ENCODE measurements at places on chromosomes 7 and 10.

- DNase-seq = no peak
These were observed 18.6 kb upstream of the TMEM225B start for GRCh38 chr7:99579281-99579955.

GRCh38 chr10:127506094-127506493 lies 43.0 kb upstream of the NPS start:
- no peak for DNase-seq

DNA sequence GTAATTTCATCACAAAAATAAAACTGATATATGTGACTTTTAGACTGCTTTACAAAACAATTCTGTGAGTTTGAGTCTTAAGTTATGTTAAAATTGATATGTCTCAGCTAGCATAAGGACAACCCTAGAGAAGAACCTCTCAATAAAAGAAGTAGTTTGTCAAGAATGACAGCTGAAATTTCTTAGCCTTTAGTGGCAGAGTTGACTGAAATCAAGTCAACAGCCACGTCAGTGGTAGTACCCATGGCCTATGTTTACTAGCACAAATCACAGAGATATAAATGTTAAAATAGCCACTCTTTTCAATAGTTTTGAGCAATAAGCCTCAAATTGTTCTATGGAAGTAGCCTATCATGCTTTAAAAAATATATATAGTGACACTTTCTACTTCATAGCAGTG lies 138.9 kb upstream of the FERD3L start:
- no peak for DNase-seq

GRCh38 chr10:527416-527815 lies 162.1 kb downstream of the DIP2C start:
- no peak for DNase-seq

- no peak for DNase-seq
These were observed at the start of gene GBX1 for GRCh38 chr7:151167197-151167961. Gene GBX1 (minus strand): TSS chr7:151167694. CDS start chr7:151167548, 146 bp downstream.

GRCh38 chr10:73110345-73110849 lies at the start of gene NUDT13:
Gene NUDT13 (plus strand): TSS chr10:73110455. CDS start chr10:73114366, 3,911 bp downstream.
- DNase-seq = peak; percentile 5

DNA sequence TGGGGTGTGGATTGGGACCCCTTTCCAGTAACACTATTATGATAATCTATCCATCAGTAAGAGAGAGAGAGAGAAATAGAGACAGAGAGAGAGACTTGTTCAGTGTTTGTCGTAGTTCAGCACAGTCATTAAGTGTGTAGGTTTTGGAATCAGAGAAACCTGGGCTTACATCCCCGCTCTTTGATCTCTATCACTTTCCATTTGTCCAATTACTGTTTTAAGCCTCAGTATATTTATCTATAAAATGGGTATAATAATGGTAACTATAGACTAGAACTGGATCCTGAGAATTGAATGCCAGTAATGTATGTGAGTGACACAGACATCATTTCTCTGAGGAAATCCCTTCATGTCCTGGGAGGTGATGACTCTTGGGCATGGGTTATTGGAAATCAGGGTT lies 460.5 kb downstream of the PLXNA4 start:
- DNase-seq = no peak

DNA sequence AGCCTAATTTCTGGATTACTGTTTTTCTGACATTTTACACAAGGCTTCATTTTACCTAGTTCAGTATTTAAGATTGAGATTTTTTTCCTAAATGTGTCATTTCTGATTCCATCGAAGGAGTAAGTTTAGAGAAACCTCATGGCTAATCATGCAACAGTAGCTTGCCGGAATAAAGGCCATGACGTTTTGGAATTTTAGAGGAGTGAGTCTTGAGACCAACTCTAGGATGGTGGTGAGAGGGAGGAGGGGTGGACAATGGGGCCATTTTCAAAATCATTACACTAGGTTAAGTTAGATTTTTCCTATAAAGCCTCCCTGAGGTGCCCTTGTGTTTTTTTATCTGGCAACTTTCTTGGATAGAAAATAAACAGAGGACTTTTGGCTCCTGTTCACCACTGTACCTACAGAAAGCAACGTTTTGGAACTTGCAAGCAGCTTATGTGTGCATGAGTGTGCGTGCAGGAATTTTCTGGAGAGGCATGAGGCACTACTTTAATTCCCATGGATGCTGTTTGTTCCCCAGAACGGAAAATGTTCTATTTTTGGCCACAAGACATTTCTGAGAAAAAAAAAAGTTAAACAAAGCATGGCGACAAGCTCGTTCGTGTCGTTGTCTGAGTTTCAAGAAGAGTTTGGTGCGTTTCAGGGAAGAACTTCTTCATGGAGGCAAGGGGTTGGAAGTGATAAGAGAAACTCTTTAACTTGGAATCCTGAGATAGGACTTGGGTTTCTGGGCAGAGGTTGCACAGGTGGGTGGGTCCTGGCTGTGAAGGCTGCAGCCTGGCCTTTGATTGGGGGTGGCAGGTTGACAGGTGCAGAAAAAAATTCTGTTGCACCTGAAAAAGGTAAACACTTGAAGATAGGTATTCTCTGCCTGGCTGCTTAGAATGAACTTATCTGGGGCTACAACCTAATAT lies 178.1 kb downstream of the PTEN start:
- no peak for DNase-seq

DNA sequence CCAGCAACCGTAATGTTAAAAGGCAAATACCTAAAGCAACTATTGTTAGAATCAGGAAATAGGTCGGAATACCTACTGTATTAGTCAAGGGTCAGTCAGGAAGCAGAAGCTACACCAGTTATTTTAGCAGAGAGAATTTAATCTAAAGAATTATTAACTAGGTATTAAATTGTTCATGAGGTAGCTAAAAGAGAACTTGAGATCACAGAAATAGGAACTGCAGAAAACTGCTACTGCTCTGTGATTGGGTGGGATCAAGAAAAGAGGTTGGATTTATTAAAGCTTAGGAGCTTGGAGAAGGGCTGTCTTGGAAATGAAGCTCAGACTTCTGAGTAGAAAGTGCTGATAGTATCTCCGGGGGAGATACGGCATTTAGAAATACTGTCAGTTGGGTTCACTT lies 20.0 kb upstream of the ZNF438 start:
- no peak for DNase-seq

GRCh38 chr10:29826221-29826620 lies 191.4 kb upstream of the SVIL start:
- no peak for DNase-seq

DNA sequence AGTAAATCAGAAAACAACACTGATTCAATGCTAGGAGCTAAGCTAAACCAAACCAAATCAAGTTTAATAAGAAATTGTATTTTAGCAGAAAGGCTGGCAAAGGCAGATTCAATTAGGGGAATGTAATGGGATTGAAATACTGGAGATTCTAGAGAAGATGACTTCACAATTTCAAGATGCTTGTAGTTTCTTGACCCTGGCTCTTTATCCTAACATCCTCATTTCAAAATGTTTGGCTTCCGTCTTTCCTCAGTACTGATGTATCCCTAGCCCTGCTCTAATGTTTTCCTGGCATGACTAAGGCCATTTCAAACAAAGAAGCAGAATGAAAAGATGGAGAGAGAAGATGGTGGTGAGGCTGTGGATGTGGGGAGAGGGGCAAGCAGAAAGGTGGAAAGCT lies 2.7 kb upstream of the JCAD start:
- no peak for DNase-seq

GRCh38 chr7:156827587-156828203 lies 65.3 kb downstream of the LMBR1 start:
- DNase-seq = no peak

DNA sequence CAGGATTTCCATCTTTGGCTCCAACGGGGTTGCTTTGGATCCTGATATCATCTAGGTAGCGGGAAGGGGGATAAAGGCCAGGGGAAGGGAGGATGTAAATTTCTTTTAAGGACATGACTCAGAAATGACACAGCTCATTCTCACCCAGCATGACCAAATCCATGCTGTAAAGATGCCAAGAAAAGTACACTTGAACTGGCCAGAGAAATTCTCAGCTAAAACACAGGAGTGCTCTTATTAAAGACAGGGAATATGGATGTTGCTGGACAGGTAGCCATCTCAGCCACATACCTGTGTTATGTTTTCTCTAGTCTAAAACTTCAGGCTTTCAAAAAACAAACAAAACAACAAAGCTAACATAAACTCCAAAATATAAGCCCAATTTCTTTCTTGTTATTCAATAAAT lies 68.3 kb downstream of the NAMPT start:
- no peak for DNase-seq

GRCh38 chr10:100485801-100486495 lies 23.1 kb downstream of the WNT8B start:
- DNase-seq = no peak

- DNase-seq = no peak
These were observed 700.8 kb upstream of the KCND2 start for GRCh38 chr7:119572132-119572531.

GRCh38 chr7:129431911-129432643 lies 2.2 kb upstream of the STRIP2 start:
- DNase-seq = no peak

- DNase-seq = no peak
These were observed 65.3 kb upstream of the ZMIZ1 start for GRCh38 chr10:79003183-79004100.

- DNase-seq = peak; percentile 17
These were observed 7.3 kb upstream of the KLHDC10 start for GRCh38 chr7:130063036-130063435.

DNA sequence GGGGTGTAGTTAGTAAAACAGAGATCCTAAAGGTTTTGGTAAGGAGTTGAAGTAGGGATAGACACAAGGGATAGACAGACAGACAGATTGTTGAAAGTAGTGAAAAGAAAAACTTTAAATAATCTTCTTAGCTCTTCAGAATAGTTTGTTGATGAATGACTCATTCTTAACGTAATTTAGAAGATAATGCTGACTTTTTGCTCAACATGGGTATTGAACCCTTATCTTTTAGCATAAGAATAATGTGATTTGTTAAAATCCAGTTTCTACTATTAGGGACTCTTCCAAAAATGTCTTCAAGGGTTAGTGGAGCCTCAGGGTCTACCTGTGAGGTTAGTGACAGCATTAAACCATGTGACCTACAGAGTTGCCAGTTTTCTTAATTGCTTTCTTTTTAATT lies 411.2 kb downstream of the ETV1 start:
- DNase-seq = no peak

DNA sequence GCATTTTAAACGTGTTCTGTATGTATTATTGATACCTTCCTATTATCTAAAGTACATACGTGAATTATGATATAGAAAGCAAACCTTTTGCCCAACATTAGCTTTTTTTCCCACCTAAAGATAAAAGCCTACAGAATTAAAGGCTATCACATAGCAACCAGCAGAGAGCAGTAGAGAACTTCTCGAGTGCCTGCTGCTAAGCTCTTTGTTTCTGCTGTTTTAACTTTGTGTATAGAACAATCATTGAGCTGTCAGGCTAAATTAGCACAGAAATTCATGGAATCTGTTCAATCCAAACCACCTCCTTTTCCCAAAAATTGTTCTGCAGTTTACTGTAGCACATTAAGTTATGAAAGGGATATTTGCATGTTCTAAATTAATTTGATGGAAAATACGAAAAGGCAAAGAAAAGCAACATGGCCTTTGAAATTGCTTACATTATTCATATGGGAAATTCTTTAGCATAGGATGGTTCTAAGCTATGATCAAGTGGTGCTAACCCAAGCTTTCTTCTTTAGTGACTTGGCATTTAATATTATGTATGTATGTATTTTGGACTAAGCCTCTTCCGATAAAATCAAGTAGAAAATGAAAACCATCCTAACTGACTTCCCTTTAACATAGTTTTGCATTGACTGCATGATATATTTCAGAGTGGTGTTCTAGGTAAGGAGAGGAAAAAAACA lies 1288.5 kb downstream of the GATA3 start:
- no peak for DNase-seq

GRCh38 chr10:70585578-70586169 lies 16.9 kb downstream of the PRF1 start:
- no peak for DNase-seq

DNA sequence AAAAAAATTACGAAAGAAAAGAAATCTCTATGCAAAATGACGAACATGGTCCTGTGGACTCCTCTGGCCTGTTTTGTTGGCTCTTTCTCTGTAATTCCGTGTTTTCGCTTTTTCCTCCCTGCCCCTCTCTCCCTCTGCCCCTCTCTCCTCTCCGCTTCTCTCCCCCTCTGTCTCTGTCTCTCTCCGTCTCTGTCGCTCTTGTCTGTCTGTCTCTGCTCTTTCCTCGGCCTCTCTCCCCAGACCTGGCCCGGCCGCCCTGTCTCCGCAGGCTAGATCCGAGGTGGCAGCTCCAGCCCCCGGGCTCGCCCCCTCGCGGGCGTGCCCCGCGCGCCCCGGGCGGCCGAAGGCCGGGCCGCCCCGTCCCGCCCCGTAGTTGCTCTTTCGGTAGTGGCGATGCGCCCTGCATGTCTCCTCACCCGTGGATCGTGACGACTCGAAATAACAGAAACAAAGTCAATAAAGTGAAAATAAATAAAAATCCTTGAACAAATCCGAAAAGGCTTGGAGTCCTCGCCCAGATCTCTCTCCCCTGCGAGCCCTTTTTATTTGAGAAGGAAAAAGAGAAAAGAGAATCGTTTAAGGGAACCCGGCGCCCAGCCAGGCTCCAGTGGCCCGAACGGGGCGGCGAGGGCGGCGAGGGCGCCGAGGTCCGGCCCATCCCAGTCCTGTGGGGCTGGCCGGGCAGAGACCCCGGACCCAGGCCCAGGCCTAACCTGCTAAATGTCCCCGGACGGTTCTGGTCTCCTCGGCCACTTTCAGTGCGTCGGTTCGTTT lies 83.5 kb upstream of the SLF2 start:
- no peak for DNase-seq

- no peak for DNase-seq
These were observed 5.0 kb upstream of the TNRC18 start for GRCh38 chr7:5428478-5429252.

GRCh38 chr7:76077435-76077834 lies 29.5 kb downstream of the MDH2 start:
- no peak for DNase-seq

- no peak for DNase-seq
These were observed 43.4 kb upstream of the AGBL3 start for GRCh38 chr7:134942690-134943466.

DNA sequence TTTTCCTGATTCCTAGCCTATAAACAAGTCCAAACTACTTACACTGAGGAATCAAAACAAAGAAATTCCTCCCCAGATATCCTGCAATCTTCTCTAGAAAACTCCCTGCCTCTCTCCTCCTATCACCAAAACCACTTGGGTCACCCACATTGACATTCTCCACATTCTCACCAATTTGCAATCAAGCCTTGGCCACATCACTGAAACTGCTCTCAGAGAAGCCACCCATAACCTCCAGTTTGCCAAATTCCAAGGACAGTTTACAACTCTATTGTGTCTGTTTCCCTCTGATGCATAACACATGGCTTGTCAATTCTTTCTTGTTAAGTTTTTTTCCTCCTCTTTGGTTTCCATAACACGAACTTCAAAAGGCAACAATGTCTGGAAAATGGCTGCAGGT lies 233.5 kb downstream of the XPNPEP1 start:
- no peak for DNase-seq

- no peak for DNase-seq
These were observed 34.0 kb downstream of the ITGB8 start for GRCh38 chr7:20364571-20365196.

DNA sequence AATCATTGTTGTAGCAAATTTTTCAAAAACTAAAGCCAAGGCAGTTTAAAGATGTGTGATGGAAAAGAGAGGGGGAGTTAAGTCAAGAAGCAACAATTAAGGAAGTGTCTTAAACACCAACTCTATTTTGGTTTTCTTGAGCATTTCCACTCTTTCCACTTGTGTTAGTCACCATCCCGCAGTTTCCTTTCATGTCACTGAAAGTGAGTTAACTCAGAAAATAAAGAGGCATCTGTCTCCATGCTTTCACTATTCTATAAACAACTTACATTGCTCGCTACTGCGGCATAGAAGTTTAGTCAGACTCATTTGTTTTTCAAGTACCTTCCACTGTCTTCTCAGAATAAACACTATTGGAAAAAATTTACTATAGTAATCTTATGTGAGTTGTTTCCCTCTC lies 284.9 kb upstream of the SEMA3D start:
- no peak for DNase-seq

Data from activated CD8-positive, alpha-beta memory T cell treated with anti-CD3 and anti-CD28 coated beads for 1 hour (primary cell).